Activated CD4-positive, alpha-beta T cell treated with anti-CD3 and anti-CD28 coated beads, Interleukin-2, amount 10 ng/mL, durations not matched to agents 7 days and 5 days (primary cell): ENCODE measurements at places on chromosomes 11 and 22.

- DNase-seq = no peak
These were observed 77.2 kb downstream of the MORC2 start for GRCh38 chr22:30891443-30891755.

GRCh38 chr11:108835624-108836023 lies 170.8 kb downstream of the DDX10 start:
- no peak for DNase-seq

DNA sequence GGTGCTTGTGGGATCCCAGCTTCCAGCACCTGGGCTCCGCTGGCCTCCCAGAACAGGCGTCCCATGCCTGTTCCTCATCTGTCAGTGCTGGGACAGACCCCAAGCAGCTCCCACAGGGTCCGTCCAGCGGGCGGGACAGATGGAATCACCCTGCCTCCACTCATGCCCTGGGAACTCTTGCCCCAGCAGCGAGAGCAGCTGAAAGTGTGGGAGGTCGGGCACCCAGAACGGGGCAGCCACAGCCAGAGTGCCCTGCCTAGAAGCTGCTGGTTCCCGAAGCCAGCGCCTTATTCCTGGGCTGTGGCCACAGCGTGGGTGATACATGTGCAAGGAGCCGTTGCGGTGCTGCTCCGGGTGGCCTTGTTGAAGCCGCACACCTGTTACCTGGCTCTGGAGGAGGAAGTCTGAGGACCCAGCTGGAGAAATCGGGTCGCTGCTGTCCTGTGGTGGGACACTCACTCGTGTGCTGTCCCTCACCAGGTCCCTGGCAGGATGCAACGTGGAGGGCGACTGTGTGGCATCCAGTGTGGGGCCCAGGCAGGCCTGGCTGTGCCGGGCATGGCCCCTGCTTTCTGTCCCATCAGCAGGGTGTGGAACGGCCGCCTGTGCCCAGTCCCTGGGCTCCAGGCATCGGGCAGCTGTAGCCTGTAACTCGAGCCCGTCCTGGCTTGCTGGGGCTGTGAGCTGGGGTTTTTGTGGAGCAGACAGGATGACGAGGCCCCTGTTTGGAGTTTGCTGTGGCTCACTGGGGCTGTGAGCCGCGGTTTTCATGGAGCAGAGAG lies 16.2 kb downstream of the GRAMD4 start:
- DNase-seq = no peak

DNA sequence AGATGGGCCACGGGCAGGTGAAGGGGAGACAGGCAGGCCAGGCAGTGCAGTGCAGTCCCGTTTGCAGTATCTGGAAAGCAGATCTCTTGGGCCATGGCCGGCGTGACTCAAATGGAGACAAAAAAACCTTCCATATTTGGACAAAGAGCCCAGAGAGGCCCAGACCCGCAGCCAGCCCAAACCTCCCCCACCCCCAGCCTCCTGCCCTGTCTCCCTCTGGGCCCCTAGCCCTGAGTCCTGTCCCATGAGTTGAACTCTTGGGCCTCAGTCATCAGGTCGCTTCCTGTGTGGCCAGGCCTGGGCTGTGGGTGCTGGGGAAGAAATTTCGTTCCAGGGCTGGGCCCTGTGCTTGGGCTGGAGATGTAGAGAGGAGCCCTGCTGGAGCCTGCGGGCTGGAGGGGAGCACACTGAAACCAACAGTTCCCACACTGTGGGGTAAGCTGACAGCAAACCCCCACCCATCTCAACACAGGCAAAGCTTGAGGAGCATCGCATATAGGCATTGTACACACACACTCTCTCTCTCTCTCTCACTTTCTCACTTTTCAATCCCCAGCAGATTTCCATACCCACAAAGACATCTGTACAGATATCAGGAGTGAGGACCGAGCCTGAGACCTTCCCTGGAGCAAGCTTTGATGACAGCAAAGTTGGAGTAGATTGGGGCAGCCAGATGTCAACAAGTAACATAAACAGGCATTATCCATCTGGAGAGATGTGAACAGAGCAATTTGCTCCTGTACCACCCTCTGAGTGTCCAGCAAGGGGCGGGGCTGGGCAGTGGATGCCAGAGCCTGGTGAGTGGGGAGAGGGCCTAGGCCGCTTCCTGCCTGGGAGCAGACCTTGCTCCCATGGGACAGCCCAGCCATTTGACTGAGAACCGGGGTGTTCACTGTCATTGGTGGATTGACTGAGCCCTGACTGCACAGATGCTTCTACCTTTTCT lies 17.2 kb downstream of the ARHGEF17 start:
- no peak for DNase-seq

GRCh38 chr11:3962406-3962840 lies 107.0 kb downstream of the STIM1 start:
- DNase-seq = no peak

- DNase-seq = no peak
These were observed 120.9 kb downstream of the KCNQ1OT1 start for GRCh38 chr11:2578929-2579270.

GRCh38 chr11:83813296-83813695 lies 527.1 kb upstream of the CCDC90B start:
- DNase-seq = no peak

- DNase-seq = peak; percentile 27
These were observed 82.3 kb downstream of the RCN1 start for GRCh38 chr11:32172848-32173834.
